Activated CD4-positive, CD25-positive, alpha-beta regulatory T cell (primary cell): ENCODE measurements at places on chromosomes 7 and 10.

GRCh38 chr10:34178756-34179155 lies 636.3 kb downstream of the PARD3 start:
- DNase-seq, result no peak

GRCh38 chr10:93861825-93862224 lies 32.0 kb upstream of the SLC35G1 start:
- DNase-seq, result no peak

GRCh38 chr10:108911814-108912541 lies 1011.3 kb downstream of the XPNPEP1 start:
- no peak for DNase-seq

DNA sequence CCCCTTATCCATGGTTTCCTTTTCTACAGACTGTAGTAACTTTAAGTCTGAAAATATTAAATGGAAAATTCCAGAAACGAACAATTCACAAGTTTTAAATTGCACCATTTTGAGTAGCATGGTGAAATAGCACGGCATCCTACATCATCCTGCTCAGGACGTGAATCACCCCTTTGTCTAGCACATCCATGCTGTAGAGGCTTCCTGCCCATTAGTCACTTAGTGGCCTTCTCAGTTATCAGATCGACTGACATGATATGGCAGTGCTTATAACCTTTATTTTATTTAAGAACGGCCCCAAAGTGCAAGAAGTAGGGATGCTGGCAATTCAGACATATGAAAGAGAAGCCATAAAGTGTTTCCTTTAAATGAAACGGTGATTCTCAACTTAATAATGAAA lies 82.7 kb downstream of the CPXM2 start:
- no peak for DNase-seq

DNA sequence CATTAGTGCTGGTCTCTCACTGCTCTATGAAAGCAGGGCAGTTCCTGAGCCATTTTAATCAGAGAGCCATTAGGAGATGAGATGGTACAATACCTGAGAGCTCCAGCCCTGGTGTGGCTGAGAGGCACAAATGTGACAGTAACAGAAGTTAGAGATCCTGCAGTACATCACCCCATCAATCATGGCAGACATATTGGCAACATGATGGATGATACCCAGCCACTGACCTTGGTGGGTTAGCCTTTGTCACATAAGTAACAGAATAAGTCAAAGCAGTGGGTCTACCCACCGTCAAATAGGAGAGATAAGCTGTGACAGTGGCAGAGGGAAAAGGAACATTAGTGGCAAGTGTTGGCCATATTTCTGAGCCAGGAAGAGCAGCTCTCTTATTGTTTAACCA lies 53.3 kb upstream of the NXPH1 start:
- DNase-seq, result no peak

GRCh38 chr7:78218051-78218450 lies 419.5 kb downstream of the PHTF2 start:
- no peak for DNase-seq

GRCh38 chr7:107878636-107879035 lies 12.3 kb upstream of the DLD start:
- DNase-seq, result no peak

GRCh38 chr7:107684947-107685463 lies 24.4 kb downstream of the SLC26A4 start:
- no peak for DNase-seq

GRCh38 chr10:86287966-86288579 lies 78.5 kb downstream of the GRID1 start:
- no peak for DNase-seq

GRCh38 chr7:70829221-70830059 lies 302.5 kb upstream of the GALNT17 start:
- no peak for DNase-seq

- DNase-seq, result no peak
Measured at GRCh38 chr7:916291-916941, 38.1 kb downstream of the ADAP1 start.

DNA sequence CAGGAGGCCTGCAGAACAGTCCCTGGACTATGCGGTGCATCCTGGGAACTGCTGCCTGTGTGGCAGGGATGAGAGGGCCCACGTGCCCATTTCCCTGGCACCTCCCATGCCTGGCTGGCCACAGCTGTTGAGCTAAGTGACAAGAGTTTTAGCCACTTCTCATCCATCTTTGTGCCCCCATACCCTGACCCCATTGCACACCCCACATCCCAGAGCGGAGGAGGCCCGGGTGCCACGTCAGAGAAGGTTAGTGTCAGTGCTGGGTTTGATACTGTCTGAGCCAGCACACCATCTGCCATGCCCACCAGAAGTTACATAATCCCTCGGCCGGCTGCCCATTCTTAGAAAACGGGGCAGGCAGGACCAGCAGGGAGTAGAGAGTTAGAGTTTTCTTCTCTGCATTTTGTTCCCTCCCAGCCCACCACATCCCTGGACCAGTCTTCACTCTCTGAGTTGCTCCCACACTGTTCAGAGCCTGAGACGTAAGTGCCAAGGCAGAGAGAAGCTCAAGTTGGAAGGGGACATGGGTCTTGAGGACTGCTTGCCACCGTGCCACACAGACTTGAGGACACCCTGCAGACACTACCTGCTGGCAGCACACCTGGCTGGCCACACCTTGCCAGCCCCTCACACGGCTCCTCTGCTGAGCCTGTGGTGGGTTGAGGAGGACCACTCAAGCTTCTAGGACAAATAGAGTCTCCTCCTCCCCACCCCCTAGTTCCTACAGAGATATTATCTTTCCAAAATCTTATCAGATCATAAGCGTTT lies 13.1 kb downstream of the UNC5B start:
- DNase-seq, result no peak

GRCh38 chr10:99172950-99173349 lies 62.7 kb downstream of the HPSE2 start:
- DNase-seq, result no peak

DNA sequence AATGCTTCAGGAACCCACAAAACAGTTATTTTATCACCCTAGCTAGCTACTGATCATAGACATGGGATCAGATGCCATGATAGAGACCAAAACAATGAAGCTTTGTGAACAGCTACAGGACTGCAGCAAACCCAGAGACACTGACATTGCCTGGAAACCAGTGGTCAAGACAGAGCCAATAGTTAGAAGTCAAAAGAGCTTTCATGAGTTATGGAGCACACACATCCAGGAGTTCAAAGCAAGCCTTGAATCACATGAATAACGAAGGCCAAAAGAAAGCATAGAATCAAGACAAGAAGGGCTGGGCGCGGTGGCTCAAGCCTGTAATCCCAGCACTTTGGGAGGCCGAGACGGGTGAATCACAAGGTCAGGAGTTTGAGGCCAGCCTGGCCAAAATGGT lies 34.5 kb upstream of the GSAP start:
- DNase-seq, result no peak

- no peak for DNase-seq
Measured at GRCh38 chr7:1950066-1950451, 280.0 kb downstream of the ELFN1 start.

DNA sequence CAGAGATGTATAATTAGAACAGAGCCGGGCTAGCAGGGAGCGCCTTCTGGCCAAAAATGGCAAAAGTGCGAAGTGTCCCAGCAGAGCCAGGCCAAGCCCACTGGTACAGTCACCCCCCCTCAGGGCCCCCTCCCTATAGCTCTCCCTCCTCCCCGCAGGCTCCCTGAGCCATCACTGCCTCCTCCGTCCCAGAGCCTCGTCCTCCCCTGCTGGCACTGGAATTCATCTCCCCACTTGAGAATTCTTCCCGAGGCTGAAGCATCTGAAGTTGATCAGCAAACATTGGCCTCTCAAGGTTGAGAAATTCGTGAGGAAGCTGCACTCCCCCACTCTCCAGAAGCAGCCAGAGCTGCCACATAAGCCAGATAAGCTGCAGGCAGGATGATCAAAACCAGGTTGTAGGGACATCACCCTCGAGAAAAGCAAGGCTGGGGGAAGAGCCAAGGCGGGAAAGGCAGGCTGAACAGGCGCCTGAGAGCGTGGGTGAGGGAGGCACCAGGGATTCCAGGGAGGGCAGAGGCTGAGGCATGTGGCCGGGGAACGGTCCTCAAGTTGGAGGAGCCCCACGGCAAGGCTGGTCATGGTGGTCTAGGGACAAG lies 23.4 kb downstream of the CAMK2G start:
- DNase-seq, result no peak

GRCh38 chr10:18144928-18145327 lies 4.7 kb downstream of the CACNB2 start:
- DNase-seq, result no peak

DNA sequence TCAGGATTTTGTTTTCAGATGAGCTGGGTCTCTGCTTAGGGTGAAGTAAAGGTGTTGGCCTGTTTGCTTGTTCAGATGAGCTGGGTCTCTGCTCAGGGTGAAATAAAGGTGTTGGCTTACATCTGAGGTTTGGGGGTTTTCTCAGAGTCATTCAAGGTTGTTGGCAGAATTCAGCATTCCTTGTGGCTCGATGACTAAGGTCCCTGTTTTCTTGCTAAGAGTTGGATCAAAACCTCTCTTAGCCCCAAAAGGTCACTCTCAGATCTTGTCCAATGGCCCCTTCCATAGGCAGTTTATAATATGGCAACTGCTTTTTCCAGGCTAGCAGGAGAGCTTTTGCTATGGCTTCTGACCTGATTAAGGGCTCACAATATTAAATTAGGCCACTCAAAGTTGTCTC lies 106.6 kb downstream of the ADAM22 start:
- no peak for DNase-seq

DNA sequence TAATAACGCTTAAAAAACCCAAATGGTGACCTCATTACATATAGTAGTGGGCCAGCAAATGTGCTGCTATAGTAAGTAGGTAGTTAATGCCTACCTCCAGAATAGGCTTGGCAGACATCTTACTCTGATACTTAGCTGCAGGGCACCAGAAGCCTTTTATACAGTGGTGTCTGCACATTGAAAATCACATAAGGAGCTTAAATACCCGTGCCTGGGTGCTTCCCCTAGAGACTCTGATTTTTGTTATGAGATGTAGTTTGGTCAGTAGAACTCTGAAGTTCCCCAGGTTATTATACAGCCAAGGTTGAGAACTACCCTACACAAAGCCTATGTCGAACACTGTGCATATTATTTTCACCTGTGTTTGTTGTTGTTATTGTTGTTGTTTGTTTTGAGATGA lies 47.2 kb downstream of the ANKIB1 start:
- no peak for DNase-seq

GRCh38 chr10:84365335-84365881 lies 37.0 kb downstream of the CCSER2 start:
- no peak for DNase-seq

DNA sequence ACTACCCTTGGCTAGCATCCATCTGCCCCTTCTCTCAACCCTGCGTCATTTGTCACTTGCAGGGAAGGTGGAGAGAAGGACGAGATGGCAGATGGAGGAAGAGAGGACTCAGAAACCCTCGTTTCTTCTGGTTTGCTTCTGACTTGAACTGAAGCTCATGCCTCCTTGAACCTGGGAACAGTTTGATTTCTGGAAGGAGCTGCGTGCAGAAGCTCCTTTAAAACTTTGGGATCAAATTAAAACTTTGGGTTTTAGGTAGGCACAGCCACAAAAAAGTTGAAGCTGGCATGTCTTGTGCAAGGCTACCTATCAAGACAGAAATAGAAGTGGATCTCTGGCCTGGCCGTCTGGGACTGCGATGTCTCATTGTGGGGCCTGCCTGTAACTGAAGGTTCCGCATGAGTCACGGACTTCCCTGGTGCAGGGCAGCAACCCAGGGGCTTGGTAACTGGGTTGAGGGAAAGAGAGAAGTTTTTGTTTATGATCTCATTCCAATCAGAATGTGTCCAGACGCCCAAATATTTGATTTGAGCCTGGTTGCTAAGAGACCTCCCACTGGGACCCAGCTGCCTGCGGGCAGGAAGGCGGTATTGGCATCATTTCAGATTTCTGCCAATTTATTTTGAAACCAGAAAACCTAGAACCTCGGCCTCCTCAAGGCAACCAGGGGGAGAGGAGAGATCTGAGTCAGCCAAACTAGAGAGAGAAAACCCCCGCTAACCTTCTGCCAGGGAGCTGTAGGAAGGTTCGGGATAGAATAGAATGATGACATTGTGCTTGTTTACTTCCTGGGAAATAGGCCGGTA lies 15.8 kb upstream of the CAMK1D start:
- no peak for DNase-seq

DNA sequence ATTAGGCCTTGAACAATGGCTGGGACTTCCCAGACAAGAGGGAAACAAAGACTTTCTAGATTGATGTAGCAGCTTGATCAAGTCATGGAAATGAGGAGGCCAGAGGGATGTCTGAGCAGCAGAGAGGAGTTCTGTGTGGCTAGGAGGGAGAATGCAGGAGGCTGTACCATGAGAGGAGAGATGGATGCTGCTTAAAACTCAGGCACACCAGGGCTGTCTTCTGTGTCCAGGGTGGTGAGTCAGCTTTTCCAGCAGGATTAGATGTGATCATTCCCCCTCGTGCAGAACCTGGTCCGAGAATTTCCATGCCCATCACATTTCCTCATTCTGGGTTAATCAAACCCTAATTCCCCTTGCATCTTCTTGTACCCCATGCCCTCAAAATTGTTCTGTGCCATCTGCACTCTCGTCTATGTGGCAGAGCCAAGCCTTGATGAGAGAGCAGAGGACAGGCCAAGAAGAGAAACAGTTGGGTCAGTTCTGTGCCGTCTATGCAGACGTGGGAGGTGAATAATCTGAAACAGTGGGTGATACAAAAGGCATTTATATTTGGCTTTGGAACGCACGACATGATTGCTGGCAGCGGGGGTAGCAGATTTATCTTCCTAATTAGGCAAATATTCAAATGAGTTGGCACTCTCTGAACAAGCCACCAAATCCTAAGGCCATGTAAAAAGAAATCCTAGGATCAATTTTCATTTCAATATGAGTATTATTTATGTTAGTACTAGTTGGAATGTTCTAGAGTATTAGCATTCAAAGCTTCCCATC lies 160.7 kb downstream of the TMEM178B start:
- no peak for DNase-seq

- no peak for DNase-seq
Measured at GRCh38 chr10:47360419-47361040, 12.4 kb downstream of the RBP3 start.

DNA sequence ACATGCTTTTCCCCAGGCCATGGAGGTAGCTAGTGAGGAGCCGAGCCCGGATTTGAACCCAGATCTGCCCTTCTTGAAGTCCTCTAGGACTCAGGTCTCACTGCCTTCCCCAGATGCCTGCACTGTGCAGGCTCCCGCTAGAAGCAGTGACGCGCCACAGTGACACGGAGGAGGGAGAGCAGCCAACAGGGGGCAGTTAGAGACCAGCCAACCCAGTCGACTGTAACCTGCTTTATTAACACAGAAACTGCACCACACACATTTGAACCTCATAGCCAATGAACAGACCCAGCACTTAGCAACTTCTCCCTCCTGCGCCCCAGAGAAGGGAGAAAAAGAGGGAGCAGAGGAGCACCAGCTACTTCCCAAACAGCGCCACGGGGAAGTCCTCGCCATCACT lies 27.4 kb downstream of the PILRA start:
- no peak for DNase-seq

DNA sequence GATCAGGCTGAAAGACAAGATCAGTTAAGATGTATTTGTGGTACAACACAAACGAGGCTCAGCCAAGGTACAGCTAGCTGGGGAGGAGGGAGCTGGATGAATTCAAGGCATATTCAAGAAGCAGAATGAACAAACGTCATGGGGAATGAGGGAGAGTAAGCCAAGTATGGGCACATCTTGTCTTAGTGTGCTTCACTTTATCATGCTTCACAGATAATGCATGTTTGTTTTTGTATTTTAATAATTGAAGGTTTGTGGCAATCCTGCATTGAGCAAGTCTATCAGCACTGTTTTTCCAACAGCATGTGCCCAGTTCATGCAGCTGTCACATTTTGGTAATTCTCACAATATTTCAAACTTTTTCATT lies 135.4 kb downstream of the HIBADH start:
- DNase-seq, result no peak
